ENCODE measurements at places on chromosomes 11 and 22.

DNA sequence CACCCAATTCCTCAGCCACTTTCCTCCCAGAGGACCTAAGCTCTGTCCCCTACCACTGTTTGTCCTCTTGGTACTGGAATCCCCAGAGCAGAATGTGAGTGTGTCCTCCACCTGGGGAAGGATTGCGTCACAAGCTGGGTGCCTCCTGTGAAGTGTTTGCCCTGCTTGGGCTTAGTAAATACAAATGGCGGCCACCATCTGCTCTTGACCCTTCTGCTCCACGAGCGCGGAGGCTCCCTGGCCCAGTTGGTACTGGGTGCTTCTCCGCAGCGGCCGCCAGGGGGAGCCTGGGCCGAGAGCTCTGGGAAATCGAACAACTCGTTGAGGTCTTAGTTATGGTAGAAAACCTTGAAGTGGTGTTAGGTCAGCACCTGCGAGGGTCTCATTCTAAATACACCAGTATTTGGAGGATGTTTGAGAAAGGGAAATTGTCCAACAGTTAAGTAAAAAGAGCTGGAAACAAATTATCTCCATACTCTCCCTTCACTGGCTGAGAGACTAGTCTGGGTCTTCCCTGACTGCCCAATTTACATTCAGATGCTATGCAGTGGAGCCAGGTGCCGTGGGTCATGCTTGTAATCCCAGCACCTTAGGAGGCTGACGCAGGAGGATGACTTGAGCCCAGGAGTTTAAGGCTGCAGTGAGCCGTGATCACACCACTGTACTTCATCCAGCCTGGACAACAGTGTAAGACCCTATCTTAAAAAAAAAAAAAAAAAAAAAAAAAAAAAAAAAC is 74.6 kb upstream of the TEAD1 start:
- peak; percentile 5 for DNase-seq

DNA sequence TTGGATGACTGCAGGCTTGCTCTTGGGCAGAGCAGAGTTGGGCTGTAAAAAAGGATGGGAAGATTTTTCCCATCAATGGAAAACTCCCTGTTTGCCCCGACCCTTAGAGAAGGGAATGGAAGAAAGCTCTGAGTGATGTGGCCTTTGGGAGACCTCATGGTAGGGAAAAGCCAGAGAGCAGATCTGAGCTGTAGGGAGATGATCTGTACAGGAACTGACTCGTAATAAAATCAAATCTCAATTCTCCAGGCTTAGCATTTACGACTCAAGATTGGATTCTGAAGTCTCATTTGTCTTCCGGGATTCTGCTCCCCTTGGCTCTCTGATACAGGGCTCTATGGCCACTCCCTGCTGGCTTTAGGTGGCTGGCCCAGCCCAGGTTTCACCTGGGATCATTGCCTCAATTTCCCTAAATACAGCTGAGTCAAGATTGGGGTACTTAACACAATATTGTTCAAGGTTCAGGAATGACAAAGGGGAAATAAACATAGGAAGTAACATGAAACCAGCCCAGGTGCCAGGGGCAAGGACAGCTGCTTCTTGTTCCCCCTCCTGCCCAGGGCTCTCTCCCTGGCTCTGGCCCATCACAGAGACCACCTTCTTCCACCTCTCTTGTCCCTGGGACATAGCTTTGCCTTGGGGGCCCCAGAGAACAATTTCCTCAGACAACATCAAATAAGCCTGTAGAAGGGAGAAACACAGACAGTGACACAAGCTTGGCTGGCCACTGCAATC is 38.4 kb upstream of the THY1 start:
- no peak for DNase-seq

- DNase-seq, result no peak
Measured at GRCh38 chr11:48013269-48013901, 33.0 kb downstream of the PTPRJ start.

DNA sequence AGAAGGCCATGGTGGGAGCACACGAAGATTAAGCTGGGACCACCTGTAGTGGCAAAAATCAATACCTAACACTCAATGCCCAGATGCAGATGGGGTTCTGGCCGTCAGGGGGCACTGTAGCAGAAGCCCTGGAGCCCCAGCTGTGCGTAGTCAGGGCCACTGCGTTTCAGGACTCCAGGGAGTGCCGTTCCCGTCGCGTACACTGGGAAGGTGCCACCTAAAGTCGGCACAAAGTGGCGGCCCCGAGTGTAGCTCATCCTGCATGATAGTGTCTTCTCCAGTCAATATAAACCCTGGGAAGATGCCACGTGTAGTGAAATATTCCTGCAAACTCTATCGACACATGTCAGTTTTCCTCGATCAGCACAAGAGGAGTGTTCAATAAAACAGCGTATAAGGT is 123.8 kb upstream of the NTM start:
- DNase-seq, result no peak

- no peak for DNase-seq
Measured at GRCh38 chr22:17728786-17729185, 45.5 kb downstream of the BID start.

- DNase-seq, result no peak
Measured at GRCh38 chr11:26473216-26474194, 98.6 kb downstream of the MUC15 start.

DNA sequence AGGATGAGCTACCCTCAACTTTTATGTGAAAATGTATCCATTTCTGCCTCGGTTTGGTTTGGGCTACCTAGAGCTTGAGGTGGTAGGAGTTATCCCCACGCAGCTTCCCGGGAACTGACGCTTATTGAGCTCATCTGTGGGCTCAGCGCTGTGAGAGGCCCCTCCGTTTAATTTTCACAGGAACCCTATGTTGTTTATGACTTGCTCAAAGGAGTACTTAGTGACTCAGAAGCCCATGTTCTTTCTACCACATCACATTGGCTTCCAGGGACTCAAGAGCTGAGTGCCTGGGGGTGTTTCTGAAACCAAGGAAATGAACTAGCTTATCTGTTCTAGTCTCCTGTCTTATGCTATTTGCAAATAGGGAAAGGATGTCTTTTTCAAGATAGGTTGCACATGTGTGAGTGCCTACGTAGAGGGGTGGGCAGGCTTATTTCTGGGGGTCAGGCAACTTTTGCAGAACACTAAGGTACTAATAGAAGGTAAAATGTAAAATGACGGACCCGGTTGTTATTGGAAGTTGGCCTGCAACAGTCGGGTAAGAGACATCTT is 40.5 kb downstream of the MICAL2 start:
- no peak for DNase-seq

DNA sequence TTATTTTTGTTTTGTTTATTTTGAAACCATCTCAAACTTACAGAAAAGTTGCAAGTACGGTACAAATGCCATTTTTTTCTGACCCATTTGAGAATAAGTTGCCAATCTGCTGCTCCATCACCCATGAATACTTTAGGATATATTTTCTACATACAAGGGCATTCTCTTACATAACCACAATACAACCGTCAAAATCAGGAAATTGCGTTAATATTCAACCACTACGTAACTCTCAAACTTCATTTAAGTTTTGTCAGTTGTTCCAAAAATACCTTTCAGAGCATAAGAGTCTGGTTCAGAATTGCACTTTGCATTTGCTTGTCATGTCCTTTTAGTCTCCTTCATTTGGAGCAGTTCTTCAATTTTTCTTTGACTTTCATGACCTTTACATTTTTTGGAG is 194.3 kb upstream of the BDNF start:
- DNase-seq, result no peak

DNA sequence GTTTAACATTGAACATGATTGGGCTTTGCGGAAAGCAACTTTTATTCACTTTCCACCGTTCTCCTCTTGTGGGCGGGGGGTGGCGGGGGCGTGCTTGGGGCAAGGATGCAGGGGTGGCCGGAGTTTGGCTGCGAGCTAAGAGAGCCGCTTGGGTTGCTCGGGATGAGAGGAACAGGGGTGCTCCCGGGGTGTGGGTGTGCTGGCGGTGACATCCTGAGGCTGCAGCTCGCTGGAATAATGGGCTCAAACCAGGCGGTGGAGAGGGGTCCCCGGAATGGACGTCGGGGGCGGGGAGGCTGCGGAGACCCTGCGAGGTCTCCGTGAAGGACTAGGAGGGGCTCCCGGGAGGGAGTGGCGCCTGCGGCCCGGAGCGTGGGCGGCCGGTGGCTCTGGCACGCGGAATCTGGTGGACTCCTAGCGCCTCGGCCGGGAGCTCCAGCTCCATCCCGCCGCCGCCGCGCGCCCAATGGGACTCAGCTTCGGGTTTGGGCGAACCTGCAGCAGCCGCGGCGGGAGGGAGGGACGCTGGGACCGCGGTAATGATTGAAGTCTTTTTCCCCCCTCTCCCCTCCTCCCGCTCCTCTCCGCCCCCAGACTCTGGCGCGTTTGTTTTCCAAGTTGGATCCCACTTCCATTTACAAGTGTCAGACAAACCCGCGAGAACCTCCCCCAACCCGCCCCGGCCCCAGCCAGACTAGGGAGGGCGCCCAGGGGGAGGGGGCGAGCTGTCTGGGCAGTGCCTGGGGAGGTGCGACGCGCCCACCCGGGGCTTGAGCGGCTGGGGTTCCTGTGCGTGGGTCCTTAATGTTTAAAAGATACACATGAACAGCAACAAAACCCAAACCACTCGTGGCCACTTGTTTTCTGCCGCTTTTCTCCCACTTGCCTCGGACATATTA is 2.0 kb downstream of the FAT3 start:
- DNase-seq, result no peak

DNA sequence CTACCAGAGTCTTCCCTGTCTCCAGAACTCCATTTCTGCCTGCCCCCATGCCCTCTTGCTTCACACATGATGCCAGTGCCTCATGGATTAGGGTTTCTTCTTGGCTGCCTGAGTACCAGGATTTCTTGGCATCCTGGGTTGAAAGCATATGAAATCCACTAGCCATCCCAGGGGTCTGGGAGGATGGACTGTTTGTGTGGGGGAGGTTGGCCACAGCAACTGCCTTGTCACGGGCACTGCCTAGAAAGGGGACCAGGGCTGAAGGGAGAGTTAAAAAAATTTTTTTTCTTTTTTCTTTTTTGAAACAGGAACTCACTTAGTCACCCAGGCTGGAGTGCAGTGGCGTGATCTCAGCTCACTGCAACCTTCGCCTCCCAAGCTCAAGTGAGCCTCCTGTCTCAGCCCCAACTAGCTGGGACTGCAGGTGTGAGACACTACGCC is 4.2 kb downstream of the USP35 start:
- DNase-seq, result no peak

DNA sequence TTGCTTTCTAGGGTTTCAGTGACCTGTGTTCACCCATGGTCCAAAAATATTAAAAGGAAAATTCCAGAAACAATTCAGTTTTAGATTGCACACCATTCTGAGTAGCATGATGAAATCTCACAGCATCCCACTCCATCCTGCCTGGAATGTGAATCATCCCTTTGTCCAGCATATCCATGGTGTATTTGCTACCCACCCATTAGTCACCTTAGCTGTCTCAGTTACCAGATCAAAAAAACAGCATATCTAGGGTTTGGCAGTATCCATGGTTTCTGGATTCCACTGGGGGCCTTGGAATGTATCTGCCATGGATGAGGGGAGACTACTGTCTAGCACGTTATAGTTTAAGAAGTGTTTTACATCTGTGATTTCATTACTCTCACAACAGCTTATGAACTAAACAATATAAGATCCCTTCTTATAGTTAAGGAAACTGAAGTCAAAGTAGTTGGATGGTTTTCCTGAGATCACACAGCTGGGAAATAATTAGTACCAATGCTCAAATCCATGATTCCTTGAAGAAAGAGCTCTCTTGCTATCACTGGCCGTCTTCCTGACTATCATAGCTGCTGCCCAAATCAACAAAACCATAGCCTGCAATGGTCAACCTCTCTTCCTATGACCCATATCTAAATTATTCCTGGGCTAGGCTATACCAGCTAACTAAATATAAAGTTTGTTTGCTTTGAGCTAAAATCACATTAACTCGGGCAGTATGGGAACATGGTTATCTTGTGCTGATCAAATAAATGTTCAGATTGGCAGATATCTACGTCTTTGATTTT is 122.6 kb downstream of the MICAL2 start:
- DNase-seq, result no peak

- DNase-seq, result no peak
Measured at GRCh38 chr22:19892257-19892879, 37.7 kb upstream of the GNB1L start.

DNA sequence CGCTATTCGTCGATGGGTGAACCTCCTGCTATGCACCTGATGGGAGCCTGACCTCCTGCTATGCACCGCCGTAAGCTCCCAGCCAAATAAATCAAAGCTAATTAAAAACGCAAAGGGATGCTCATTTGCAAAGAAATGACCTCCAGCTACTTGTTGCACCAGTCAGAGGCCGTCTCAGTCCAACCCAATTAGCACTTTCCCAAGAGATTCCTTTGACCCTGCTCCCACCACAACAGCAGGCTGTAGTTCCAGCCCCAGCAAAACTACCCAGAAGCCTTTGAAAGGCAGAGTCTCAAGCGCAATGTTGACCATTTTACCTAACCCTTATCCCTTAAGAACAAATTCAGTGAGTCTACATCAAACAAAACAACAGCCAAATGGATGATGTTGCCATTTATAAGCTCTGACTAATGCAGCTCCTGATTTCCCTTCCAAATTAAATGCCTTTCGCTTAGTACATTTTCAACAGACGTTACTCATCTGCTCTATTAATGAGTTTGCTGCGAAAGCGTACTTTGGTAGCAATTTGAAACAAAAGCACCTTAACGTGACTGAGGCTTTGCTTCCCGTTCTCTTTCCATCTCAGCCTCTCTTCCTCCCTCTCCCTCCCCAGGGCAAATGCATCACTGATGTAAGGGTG is 17.2 kb upstream of the BSX start:
- DNase-seq, result no peak

- no peak for DNase-seq
Measured at GRCh38 chr11:115220911-115221310, 283.3 kb downstream of the CADM1 start.

GRCh38 chr11:44066732-44067141 is 667 bp downstream of the ACCS start:
- DNase-seq, result no peak

- no peak for DNase-seq
Measured at GRCh38 chr11:47408598-47409439, 429 bp downstream of the SLC39A13 start.

DNA sequence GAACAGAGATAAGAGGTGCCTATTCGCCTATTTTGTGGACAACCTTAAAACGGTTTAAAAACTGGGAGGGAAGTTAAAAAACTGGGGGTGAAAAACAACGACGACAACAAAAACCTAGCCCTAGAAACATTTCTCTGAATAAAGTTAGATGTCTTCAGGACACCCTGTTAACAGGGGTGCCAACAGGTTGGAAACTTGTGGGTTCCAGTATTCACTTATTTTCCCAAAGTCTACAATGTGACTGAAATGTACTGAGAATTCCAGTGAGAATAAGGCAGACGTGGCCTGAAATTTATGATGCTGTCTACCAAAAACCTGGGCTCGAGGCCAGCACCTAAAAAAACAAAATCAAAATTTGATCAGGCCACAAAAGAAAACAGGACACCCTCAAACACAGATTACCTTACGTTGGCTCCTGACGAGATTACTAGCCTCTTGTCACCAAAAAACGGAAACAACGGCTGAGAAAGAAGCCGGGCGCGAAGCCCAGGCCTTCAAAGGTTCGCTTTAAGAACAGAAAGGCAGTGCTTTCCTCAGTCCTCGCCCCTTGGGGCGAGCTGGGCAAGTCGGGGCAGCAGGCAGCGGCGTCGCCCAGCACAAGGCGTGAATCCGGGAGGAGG is 906 bp downstream of the CCDC90B start:
- DNase-seq, result no peak

DNA sequence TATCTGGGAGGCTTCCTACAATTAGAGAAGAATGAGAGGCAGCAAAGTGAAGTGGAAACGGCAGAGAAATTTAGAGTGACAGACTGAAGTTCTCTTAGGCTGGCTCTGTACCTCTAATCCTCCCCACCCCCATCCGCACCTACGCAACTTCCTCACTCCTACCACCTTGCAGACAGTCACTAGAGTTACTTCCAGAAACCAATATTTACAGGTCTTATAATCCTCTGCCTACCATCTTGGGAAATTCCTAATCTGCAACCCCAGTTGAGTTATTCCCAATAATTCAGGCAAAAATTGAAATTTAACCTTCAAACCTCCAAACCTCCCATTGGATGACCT is 71.7 kb downstream of the PAK1 start:
- DNase-seq, result no peak
